ENCODE measurements at places on chromosomes 5 and 9.

DNA sequence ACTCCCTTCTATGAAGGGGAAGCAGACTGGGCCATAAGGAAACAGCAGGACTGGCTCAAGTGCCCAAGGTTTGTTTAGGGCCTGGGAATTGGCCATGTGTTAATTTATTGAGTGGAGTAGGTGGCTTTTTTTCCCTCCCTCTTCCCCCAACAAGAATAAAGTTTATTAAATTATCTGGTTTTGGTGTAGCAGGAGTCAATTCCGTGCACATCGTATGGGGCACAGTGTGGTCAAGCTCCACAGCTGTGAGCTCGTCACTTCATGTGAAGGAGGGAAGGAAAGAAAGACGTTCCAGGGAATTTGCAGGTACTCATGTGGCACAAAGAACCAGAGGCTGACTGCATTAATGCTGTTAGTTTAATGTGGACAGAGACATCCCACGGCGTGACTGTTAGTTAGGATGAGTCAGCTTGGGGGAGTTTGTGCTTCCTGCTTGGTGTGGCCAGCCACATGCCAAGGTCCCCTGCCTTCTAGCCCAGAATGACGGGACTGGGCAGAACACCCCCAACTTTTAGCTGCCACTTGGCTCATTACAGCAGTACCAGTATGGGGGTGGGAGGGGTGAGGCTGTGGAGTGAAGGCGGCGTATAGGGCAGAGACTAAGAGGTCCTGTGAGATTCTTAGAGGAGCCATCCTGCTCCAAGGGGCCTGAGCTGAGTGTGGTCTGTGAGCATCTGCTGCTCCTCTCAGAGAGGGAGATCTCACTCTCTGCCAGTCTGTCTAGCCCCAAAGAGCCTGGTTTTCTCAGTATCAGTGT is 33.2 kb downstream of the CSF1R start:
- no peak for DNase-seq

- DNase-seq: no peak
These were observed 24.4 kb upstream of the RNF38 start for GRCh38 chr9:36424289-36425055.

DNA sequence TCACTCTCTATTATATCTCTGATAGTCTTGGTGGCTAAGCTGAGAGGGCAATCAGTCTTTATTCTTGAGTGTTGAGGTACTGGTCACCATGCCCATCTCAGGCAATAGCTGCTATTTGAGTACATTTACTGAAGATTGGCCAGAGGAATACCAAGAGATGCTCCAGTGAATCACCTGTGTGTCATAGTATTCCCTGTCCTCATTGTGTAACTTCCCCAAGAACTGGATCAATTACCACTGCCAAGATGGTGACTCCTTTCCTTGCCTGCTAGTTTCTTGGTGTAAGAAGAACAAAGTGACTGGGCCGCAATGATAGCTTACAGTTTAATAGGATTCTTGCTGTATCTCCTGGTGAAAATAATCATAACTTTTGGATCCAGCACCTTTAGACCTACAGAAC is 418.7 kb upstream of the KIF2A start:
- no peak for DNase-seq

GRCh38 chr5:111513131-111513520 is 791 bp upstream of the STARD4 start:
- no peak for DNase-seq

GRCh38 chr5:80804332-80804731 is 149.5 kb upstream of the DHFR start:
- DNase-seq: no peak

GRCh38 chr5:60195083-60195482 is 301.6 kb upstream of the PDE4D start:
- DNase-seq: no peak

GRCh38 chr5:109707531-109707930 is 17.8 kb downstream of the MAN2A1 start:
- DNase-seq: no peak

DNA sequence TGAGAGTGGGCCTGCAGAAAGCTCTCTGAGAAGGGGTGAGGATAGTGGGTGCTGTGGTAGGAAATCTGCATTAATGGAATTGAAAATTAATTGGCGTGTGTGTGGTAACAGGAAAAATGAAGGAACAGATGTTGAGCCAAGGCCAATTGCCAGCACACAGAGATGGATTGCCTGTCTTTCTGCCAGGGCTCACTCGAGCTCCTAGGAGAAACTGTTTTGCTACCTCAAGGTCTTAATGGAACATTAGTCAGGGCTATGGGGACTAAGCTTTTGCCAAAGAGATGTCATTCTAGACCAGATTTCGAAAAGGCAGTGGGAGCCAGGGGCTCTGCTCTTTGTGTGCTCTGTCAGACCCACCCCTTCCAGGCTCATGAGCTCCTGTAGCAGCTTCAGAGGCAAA is 124.0 kb upstream of the EFNA5 start:
- DNase-seq: no peak

- no peak for DNase-seq
These were observed 26.1 kb upstream of the SLC6A3 start for GRCh38 chr5:1471240-1471853.

GRCh38 chr9:69371001-69371400 is 46.0 kb downstream of the ENTREP1 start:
- DNase-seq: no peak

DNA sequence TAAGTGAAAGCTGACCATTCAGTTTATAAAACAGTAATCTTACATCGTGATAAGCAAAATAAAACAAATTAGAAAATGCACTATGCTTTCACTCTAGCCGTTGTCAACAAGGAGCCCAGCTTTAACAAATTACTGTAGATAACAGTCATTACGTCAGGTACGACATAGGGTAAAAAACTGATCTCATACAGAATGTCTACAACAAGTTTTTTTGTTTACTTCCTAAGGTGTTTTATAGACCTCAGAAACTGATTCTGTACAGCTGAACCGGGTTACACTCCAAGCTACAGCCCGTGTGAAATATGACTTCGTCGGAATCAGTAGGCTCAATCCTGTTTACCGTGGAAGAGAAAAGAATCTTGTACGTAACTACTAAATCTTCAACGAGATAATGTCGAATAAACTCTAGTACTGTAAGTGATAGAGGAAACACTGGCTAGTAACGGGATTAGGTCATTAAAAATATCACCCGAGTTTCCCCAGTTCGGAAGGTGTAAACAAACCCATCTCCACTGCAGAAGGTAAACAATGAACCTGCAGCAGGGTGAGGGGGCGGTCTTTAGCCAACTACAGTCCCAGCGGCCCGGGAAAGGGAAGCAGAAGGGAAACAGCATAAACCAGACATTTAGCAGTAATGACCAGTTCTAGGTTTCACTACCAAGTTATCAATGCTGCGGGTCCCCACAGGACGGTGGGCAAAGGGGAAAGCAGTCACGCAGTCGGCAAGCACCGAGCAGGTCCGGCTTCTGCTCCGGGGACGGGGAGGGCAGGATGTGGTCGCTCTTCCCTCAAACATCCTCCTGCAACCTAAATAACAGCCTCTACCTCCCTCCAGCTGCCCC is 1.1 kb downstream of the RICTOR start:
- DNase-seq: peak; percentile 11

DNA sequence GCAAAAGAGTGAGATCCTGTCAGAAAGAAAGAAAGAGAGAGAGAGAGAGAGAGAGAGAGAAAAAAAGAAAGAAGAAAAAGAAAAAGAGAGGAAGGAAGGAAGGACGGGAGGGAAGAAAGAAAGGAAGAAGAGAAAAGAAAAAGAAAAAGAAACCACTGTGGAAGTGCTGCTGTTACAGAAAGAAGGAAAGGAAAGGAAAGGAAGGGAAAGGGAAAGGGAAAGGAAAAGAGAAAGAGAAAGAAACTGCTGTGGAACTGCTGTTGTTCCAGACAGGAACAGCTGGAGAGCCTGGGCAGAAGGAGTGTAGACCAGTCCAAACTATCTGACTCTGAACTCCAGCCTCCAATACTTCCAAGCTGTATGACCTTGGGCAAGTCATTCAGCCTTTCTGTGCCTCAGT is 220.7 kb upstream of the WWC1 start:
- no peak for DNase-seq

GRCh38 chr5:116044073-116044472 is 11.8 kb downstream of the ARL14EPL start:
- no peak for DNase-seq

DNA sequence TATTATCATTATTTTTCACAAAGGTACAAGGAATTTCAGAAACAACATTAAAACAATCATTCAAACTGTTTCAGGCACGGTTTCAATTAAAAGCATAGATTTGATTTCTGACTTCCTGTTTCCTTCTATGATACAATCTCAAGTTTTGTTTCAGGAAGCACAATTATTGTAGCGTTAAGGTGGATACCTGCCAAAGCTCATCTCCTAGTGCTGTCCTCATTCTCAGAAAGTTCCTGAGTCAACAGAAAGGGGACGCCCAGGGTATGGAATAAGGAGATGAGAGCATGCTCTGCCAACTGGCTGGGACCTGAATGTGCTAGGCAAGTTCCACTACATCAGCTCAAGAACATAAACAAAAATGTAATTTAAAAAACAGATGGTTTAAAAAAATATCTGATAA is 2.0 kb upstream of the TRIM14 start:
- DNase-seq: no peak

DNA sequence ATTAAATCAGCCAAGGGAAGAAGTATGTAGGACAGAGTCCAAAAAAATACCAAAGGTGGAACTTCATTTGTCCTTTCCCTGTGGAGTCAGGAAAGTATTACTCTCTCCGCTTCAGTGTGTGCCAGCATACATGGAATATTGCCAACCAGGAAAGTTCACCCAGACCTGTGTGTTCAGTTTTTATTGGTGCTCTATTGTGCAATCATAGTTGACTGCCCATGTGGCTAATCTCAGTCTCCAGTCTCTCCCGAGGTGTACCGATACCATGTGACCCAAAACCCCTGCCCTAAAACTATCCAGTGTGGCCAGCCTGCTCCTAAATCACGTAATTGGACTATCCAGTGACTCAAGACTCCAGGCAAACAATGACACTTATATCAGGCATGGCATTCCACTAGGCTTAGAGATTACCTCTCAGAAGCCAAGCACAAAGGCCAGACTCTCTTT is 38.8 kb downstream of the NFX1 start:
- DNase-seq: no peak

GRCh38 chr5:157471709-157472108 is 11.7 kb downstream of the NIPAL4 start:
- no peak for DNase-seq

GRCh38 chr5:107799306-107799705 is 128.6 kb upstream of the EFNA5 start:
- no peak for DNase-seq
